ENCODE measurements at places on chromosomes 7 and 10. TPM values are rescaled to one million over a fixed set of nuclear protein-coding genes. Genes with fewer than 3 reads are reported as not detected.

DNA sequence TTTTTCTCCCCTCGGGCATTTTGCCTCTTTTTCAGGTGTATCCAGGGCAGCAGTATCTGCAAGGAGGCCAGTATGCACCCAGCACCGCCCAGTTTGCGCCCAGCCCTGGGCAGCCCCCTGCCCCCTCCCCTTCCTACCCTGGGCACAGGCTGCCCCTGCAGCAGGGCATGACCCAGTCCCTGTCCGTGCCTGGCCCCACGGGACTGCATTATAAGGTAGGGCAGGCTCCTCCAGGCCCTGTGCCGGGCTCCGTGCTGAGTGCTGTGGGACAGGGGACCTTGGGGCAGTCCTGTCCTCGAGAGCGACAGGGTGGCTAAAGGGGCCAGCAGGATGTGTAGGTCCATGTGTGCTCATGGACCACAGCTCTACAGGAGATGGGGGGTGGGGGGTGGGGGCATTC lies 10.6 kb downstream of the ZMIZ2 start:
- no peak for DNase-seq

DNA sequence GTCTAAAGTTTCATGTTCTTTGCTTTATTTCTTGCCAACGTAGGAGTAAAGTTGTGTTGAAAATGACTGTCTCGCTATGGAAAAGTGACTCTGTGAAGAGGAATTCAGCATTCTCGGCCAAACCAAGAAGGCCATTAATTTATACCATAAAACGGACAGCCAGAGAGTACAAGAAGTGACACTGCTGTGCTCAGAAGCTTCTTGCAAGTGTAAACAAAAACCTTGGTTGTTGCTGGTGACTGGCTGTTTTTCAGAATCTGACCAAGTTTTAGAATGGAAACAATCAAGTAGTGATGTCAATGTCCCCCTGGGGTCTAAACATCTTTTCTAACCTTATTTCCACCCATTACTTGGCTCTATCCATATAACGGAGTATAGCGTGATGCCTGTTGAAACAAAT lies 201.9 kb downstream of the INHBA start:
- DNase-seq = no peak

DNA sequence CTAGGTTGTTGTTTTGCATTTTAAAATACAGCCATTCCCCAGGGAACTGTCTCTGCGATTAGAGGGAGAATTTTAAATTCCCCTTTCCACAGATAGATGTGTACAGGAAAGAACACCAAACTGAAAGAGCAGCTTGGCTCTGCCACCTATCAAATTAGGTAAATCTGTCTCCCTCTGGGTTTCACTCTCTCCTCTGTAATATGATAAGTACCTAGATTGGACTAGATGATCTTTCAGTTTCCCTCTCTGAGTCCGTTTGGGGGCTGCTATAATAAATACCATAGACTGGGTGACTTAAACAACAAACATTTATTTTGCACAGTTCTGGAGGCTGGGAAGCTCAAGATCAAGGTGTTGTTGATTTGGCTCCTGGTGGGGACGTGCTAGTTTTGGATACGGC lies 186.0 kb downstream of the KIF20B start:
- no peak for DNase-seq

Gene SNX10
- total RNA-seq = 5.6 TPM
